ENCODE measurements at places on chromosomes 7 and 10.

DNA sequence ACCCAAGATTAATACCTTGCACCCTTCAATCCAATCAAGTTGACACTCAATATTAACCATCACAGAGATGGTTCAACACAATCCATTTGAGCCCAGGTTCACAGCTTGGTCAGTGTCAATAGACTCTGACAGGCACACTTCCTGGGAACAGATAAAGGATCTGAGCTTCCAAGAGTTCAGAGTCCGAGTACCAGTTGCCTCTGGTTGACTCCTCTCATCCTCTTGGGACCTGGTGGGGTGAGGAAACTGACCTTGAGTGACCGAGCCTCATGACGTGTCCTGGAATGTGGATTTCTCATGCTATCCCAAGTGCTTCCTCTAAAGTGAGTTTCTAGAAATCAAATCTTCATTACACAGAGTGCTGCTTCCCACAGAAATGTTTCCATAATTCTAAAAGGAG, 162.0 kb downstream of the CYP26A1 start:
- no peak for ATAC-seq

DNA sequence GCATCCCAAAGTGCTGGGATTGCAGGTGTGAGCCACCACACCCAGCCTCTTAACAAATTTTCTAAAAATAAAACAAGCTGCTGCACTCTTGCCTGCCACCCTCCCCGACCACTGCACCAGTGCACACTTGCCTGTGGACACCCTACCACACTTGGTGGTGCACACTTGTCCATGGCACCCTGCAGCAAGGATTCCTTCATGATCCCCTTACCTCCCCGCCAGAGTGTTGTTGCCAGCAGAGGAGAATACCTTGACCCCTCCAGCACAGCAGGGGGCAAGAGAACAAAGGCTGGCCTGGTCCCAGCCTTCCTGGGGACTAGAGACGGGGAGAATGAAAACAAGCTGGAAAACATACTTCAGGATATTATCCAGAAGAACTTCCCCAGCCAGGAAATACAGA, 65.9 kb upstream of the KCND2 start:
- ATAC-seq = no peak

DNA sequence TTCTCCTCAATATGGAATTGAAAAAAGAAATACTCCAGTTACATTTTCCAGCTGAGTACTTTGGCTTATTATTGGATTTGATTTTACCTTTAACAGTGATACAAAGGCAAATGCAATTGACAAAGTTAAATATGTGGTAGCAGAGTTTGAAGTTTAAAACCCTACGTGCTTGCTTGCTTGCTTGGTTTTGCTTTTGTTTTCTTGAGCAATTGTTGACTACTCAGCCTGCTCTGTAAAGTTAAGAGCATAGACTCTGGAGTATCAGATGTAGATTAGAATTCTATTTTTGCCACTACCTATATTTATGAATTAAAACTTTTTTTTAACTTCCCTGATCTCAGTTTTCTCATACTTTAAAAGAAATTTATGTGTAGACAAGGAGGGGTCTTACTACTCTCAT, 51.4 kb downstream of the PCDH15 start:
- no peak for ATAC-seq

- no peak for ATAC-seq
Measured at GRCh38 chr10:88333248-88333630, 249.9 kb downstream of the RNLS start.

DNA sequence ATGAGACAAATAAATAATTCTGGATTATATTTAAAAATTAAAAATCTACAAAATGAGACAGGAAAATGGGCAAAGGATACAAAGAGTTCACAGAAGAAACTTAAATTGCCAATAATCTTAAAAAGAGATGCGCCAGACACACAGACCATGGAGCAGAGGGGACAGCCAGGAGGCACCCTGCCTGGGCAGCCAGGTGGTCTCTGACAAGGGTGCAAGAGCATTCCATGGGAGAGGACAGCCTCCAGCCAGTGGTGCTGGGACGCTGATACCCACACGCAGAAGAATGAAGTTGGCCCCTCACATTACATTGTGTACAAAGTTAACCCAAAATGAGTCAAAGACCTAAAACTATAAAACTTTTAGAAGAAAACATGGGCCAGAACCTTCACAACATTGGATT, 106.3 kb downstream of the NKX6-2 start:
- ATAC-seq = no peak

GRCh38 chr7:158351481-158351880, 236.1 kb downstream of the PTPRN2 start:
- ATAC-seq = no peak

- no peak for ATAC-seq
Measured at GRCh38 chr10:86284355-86285105, 82.1 kb downstream of the GRID1 start.

- no peak for ATAC-seq
Measured at GRCh38 chr10:52644373-52645186, 128.0 kb downstream of the MBL2 start.

Measured in gastroesophageal sphincter (tissue), 4 donors.